ENCODE measurements at places on chromosomes 4 and X.

GRCh38 chr4:19472666-19473065 is 779.0 kb upstream of the SLIT2 start:
- no peak for DNase-seq

DNA sequence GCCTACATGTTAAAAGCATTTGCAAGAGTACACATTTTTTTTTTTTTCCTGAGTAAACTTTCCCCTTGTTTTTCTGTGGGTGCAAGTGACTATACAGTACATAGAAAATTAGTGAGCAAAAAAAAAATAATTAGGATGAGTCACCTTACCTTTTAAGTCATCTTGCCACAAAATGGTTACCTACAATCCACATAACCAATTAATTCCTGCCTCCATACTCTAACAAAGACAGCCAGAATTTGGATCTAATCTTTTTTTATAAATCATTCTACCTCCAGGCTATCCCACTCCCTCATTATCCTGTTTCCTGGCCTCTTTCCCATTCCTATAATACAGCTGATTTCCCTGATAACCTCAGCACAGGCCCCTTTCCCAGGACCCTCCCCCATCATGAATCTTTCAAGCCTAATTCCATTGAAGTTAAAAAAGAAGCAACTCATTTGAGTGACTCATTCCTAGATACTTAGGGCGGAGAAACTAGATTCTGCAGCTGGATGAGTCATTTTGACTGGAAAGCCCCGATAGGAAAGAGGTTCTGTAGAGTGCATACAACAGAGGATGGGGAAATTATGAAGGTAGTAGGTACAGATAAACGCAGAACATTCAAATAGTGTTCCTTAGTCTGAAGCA is 128.2 kb downstream of the C4orf51 start:
- DNase-seq = peak; percentile 95

- DNase-seq = no peak
These were observed 83.8 kb upstream of the RASGEF1B start for GRCh38 chr4:81555489-81555888.

DNA sequence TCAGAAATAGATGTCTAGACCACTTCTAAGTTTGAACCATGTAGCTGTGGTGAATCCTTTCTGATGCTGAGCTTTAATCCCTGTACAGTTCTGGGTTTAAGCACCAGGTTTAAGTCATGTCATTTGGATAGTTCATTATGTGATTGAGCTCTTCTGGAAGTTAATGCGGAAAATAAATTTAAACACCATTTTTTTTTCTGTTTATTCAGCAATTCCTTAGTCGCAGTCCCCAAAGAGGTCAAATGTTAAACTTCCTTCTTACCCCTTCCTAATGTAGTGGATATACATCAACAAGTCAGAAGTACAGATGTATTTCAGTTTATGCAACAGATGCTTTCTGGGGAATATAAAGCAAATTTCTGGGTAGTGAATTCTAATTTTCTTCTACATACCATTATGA is 52.9 kb downstream of the CNKSR2 start:
- no peak for DNase-seq

- DNase-seq = no peak
These were observed 30.5 kb downstream of the RUFY3 start for GRCh38 chr4:70752236-70752635.

DNA sequence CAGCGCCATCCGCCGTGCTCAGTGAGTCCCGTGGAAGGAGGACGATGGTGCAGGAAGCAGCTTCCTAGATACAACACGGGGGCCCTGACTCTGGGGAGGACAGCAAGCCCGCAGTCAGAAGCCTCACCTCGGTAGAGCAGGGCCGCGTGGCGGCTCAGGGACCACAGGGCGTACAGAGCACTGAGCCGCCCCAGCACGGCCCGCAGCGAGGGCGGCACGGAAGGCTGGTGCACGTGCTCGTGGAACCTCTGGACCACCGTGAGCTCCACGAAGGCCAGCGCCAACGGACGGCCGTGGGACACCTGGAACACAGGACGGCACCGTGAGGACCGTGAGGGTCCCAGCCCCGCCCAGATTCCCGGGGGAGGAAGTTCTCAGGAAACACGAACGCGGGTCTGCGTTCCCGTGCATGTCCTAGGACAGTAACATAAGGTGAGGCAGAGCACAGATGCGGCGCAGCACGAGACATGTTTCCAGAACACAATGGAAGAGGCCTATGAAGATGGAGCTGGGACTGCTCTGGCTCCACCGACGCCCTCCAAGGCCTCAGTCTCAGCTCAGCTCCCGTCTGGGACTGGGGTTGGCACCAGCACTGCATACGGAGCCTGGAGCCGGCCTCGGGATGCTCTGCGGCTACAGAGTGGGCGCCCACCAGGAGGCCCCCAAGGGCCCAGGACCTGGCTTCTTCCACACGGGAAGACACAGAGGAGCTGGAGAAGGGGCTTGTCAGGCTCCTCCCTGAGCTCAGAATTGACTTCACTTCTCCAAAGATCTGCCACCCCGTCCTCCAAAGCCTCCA is 65.5 kb downstream of the ACOX3 start:
- no peak for DNase-seq

DNA sequence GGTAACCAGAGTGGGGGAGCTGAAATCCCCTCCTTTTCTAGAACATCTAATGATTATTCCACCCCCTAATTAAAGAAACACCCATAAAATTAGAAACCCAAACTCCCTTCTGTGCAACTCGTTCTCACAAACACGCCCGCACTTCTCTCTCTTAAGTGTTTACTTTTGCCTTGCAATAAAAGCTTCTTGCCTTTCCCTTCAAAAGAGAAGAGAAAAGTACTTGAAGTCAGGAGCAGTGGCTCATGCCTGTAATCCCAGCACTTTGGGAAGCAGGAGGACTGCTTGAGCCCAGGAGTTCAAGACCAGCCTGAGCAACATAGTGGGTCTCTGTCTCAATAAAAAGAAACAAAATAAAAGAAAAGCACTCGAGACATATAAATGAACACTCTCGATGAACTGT is 3.6 kb upstream of the GPR173 start:
- no peak for DNase-seq

DNA sequence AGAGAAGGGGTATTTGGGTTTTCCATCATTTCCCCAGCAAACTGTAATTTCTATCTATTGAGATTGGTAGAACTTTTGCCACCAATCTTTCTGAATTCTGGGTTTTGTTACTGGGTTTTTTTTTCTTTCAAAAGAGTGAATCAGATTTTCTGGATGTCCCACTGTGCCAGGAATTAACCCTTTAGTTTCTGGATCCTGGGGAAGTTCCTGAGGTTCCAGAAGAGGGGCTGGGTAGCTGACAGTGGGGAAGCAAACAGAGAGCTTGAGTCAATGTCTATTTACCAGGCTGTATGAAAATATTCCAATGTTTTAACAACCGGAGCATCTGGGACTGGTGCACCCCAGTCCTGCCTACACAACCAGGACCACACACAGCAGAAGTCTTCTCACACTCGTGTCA is 25.8 kb upstream of the SOD3 start:
- no peak for DNase-seq

- DNase-seq = no peak
These were observed 129.5 kb downstream of the KCNIP4 start for GRCh38 chr4:21819086-21819485.

DNA sequence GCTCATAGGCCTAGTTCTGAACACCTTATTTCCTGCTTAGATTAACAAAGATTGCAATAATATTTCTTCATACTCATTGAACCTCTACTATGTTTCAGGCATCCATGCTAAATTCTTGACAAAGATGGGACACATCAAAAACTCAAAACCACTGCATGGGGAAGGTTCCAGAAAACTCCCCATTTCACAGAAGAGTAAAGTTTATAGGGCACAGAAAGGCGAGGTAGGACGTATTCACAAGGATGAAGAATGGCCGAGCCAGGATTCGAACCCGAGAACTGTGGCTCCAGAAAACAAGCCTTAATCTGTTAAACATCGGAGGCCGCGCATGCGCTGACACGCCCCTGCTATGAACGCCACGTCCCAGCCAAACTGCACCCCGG is 688 bp downstream of the UXT start:
- no peak for DNase-seq

- no peak for DNase-seq
These were observed 60.5 kb upstream of the ADAMTS3 start for GRCh38 chr4:72629540-72629939.

GRCh38 chrX:97102938-97103337 is 219.2 kb downstream of the RPA4 start:
- no peak for DNase-seq

DNA sequence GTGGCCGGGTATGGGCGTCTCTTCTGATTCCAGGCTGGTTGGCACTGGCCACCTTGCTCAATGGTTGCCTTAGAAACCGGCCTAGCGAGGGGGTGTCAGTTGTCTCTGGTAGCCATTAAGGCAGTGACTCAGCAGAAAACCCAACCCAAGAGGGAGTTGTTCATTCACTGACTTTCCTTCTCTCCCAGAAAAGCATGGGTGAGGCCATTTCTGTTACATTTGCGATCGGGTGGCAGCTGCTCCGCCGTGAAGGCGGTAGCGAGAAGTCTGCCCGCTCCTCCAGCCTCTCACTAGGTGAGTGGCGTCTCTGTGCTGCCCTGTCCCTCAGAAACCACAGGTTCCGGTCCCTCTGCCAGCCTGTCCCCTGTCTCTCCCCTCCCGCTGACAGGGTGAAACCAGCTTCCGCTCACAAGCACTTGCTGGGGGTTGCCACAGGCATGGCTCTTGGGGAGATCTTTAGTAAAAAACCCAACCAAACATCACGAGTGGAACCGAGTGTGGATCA is 17.4 kb downstream of the IRAK1 start:
- DNase-seq = peak; percentile 71

DNA sequence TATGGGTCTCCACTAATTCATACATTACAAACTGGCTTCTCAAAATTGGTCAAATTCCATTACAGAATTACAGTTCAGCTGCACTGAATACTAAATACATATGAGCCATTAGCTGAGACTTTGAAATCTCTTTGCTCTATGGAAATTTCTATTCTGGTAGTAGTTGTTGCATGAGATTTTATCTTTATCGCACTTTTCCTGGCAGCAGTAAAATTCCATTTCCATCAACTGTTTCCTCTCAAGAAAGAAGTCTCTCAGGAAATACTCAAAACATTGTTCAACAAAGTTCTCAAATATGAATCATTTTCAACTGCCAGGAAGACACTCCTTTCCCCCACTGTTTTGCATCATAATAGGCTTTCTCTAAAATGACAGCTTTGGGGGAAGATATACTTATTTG is 51.3 kb downstream of the ATP11C start:
- no peak for DNase-seq

DNA sequence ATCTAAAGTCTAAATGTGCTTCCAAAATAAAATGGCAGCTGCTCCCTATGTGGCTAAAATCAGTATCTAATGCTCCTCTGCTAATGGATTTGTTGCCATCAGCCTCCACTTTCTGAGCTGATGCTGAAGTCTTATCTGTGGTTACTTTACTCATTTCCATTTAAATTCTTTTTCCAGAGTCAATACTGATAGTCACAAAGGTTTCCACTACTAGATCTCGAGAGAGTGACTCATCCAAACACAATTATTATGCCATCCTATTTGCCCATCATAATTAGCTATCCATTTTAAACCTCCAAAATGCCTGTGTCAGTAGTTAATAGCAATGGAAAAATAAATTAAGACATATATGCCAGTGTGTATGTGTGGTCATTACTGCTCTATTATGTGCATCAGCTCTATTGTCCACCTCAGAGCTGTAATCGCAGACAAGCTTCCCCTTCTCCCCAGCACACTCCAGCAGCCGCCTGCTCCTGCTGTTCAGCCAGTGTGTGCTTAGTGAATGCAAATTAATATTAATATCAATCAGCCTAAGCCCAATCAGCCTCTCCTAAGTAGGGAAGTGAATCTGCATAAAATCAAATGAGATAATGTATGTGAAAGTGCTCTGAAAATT is 199.8 kb upstream of the ZIC3 start:
- DNase-seq = no peak

DNA sequence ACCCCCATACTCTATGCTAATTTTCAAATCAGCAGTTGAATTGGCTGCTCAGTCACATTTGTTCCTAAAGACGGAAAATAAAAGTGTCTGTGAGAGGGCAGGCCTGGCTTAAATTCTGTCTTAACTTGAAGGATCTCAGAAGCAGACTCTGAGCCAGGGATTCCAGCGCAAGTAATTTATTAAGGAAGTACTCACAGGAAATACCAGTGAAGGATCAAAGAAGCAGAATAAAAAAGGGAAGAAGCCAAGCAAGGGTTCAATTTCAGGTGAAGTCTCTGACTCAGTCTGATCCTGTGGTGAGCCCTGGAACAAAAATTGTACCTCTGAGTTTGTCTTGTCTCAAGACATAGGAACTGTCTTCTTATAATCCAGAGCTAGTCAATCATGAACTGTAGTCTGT is 52.2 kb downstream of the IL1RAPL1 start:
- no peak for DNase-seq

- no peak for DNase-seq
These were observed 5.4 kb upstream of the ADGRG2 start for GRCh38 chrX:19127649-19128168.

DNA sequence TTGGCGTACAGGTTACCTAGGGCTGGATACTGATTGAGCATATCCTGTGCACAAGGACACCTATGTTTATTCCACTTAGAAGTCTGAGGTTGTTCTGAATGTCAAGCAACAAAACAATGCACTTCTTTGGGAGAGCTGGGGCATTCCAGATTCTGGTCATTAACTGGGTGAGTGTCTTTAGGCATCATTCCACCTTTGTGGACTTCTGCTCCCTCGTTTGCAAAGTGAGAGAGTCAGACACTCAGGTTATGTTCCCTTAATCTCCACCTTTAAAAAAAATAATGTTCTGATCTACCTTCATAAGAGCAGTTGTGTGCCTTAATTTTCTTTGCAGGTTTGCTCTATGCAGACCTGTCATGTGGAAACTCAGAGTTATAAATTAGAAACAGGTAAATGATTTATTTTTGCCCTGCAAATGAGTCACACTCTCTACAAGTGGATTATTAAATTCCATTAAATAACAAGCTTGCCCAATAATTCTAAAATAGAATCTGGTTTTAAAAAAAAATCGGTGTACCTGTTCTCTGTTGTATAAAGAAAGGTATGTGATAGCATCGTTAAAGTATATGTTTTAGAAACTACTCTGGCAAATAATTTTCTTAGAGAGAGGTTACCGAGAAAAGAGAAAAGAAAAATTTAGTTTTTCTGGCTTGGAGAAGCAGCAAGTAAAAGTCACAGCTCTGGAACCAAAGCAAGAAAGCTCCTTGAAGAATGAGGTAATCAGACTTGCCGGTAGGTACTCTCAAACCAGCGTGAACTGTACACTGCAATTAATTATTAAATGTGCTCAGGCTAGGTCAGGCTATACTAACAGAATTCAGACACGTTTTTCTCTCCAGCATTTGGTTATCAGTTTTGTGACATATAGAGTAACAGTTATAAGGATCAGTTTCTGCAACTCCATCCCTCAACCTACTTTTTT is 93.2 kb downstream of the SORBS2 start:
- DNase-seq = no peak

DNA sequence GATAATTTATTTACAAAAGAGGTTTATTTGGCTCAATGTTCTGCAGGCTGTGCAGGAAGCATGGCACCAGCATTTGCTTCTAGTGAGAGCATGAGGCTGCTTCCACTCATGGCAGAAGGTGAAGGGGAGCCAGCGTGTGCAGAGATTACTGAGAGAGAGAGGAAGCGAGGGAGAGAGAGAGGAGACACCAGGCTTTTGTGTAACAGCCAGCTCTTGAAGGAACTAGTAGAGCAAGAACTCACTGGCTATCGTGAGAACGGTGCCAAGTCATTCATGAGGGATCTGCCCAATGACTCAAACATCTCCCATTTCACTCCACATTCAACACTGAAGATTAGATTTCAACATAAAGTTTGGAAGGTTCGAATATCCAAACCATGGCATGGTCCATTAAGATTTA is 12.7 kb downstream of the GUCY1A1 start:
- peak; percentile 54 for DNase-seq

GRCh38 chrX:21004835-21005234 is 369.4 kb upstream of the CNKSR2 start:
- no peak for DNase-seq

- DNase-seq = no peak
These were observed 46.6 kb upstream of the KLHL8 start for GRCh38 chr4:87266986-87267385.

Data from islet precursor cell (in vitro differentiated cells).